ENCODE measurements at places on chromosomes 1 and 21.

GRCh38 chr21:39952265-39952664 is 85.0 kb downstream of the PCP4 start:
- DNase-seq = no peak

GRCh38 chr1:47587891-47588582 is 150.2 kb downstream of the FOXD2 start:
- no peak for DNase-seq

GRCh38 chr21:39429445-39429844 is 16.1 kb downstream of the LCA5L start:
- DNase-seq = no peak

GRCh38 chr1:40462956-40463590 is 12.8 kb downstream of the ZFP69B start:
- no peak for DNase-seq

GRCh38 chr1:21781815-21782348 is 1.1 kb downstream of the USP48 start:
- DNase-seq = no peak

DNA sequence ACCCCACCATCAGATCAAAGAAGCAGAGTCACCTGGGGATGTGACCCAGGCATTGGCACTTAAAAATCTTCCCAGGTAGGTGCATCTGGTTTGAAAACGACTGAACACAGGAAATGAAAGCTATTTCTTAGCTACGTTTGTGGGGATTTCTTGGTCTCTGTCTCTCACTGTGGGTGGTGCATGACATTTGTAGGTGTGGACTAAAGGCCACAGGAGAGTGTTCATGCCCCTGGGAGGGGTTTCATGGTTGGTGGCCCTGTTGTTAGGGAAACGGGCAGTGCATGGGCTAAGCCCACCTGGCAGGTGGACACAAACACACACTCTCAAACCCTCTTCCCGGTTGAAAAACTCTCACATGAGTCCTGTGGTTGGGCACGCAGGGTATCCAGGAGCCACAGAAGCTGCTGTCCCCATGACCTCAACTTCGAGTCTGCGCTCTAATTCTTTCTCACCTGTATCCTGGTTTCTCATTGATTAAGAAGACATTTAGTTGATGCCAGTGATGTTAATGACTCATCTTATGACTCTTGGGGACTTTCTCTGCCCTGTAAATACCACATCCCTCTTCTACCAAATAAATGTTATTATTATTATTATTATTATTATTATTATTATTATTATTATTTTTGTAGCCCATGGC is 119.4 kb downstream of the MRPS6 start:
- no peak for DNase-seq

GRCh38 chr1:231337043-231337471 is 595 bp downstream of the EXOC8 start:
- no peak for DNase-seq

DNA sequence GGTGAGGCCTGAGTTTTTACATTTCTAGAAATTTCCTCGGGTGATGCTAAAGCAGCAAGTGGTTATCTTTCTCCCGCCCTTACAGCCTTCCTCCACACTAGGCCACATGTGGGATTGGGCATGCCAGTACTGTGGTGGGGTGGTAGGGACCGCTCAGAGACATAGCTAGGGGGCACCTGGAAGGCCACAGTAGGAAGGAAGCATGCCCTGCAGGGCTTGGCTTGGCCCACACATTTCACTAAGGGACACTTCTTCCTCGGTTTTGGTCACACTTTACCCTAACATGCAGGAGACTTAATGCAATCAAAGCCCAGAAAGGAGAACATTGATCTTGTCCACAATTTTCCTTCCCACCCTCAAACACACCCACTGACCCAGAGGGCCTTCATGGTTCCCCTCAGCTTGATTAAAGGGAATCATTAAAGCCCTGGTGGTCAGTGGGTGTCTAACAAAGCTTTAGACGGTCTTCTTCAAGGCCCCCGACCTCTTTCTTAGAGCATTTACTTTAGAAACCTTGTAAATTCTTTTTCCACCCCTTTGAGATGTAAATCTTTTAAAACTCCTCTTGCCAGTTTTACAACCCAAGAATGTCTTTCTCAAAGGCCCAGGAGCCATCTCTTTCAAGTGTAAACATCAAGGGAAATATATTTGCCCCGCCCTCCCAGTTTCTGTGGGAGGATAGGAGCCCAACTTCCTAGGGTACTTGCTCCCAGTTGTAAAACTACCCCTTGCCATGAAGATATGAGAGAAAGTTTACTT is 246.4 kb upstream of the PTBP2 start:
- no peak for DNase-seq

DNA sequence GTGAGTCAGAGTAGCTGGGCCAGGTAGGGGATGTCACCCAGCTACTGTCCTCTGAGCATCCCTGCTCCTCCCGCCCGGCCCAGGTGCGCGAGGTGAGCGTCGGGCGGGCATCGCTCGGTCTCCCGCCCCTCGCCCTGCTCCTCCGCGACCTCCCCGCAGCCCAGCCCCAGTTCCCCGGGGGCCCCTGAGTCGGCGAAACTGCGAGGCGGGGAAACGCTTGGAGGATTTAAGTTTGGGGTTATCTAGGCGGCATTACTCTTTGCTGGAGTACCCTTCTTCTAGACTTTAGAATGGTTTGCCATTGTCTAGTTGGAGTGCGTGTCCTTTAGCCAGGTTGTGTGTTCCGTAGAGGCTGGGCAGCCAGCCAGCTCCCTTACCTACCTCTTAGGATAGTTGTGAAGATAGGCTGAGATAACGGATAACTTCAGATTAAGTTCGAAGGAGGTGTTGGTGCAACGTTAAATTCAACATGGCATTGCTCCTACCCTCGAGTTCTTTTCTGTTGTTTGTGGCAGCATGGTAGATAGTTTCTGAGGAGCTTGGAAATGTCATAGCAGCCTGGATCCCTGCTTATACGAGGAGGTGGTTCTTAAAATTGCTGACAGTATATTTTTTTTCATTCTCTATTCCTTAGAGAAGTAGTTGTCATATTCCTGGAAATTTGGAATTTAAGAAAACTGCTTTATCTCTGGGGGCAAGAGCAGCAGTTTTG is 697 bp downstream of the AGO3 start:
- no peak for DNase-seq

DNA sequence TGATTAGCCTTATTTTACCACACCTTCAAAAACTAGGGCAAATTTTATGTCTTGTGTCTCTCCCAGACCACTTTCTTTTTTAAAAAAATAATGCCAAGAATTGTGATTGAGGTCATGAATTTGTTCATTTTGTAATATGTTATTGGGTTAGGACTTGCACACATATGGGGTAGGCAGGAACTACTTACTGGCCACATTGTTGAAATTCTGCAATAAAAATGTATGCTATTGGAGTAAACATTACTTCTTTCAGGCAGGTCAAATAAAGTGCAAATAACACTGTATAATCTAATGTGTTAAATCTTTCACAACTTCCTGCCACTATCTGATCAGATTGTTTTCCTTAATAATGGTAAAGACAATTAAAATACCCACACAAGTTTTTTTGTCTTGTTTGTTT is 166.6 kb upstream of the COL11A1 start:
- no peak for DNase-seq

DNA sequence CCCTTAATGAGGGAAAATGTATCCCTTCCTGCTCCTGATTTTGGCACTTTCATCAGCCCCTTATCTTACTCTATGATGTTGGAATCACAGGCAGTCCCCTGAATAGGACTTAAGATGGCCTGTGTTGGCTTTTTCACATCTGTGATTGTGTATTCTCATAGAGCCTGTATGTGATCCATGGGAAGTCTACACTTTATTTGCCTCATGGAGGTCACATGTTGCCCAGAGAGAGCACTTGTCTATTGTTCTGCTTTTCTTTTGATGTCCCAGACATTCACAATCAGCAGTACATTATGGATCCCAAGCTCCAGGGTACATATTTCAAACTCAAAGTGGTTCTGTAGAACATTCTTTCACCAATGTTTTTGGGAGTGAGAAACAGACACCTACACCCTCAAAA is 885.2 kb upstream of the ADGRL2 start:
- no peak for DNase-seq

DNA sequence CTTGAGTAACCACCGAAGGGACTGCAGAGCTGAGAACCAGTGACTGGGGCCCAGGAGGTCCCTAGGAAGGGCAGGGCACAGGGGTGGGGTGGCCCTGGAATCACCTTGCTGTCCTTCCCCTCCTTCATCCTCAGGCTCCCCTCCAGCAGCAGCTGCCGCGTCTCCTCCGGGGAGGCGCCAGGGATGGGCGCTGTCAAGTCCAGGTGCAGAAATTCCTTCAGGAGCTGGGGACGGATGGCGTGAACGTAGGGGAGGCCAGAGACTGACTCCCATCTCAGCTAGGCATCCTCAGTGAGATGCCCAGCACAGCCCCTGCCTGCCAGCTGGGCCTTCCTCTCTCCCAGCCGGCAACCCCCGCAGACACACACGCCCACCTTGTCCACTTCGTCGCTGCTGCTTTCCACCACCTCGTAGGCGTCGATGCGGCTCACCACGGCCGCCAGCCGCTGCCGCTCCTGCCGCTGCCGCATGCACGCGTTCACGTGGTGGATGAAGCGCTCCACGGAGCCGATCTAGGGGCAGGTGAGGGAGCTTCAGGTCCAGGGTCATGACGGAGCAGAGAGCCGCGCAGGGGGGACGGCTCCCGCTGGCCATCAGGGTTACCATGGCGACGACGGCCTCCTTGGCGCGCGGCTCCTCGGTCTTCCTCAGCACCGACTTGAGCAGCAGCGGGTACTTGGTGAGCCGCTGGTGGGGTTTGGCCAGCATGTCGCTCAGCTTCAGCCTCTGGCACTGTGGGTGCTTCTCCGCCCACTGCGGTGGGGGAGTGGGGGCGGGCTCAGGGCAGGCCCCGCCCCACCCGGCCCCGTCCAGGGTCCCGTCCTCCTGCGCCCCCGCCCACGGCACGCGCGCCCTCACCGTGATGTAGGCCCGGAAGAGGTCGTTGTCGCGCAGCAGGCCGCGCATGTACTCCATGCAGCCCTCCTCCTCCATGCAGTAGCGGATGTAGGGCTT is 4.4 kb upstream of the TNFRSF25 start:
- no peak for DNase-seq

- DNase-seq = no peak
Observed at GRCh38 chr1:115029526-115029925, at the start of gene TSHB. TSHB (plus strand) TSS chr1:115029826; CDS start chr1:115033363, 3,537 bp downstream.

GRCh38 chr1:81559662-81560350 is 240.9 kb upstream of the ADGRL2 start:
- no peak for DNase-seq

DNA sequence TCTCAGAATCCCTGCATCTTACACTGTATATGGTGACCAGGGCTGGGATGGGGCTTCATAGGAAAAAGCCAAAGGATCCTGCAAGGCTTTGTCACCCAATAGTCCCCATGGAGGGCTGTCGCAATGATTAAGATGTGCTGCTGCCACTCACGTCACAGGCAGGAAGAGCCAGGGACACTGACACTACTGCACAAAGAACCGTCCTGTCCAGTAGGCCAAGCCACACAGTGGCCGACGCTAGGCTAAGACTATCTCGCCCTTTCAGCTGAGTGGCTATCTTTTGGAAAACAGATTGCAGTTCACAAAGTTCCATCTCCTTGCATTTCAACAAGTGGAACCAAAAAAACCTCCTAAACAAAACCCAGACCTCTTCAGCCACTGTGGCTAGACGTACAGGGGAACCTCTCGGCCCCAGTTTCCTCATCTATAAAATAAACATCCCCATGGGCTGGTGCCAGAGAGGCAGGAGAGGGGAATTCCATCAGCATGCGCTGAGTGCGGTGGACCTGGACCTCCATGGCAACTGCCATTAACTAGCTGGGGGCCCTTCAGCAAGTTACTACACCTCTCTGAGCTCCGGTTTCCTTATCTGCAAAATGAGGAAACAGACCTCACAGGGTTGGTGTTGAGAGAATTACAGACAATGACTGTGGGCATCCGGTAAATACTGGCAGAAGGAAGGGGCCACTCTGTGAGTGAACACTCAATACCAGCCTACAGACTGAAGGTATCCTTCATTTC is 8.7 kb downstream of the CAPZB start:
- no peak for DNase-seq

All from AG04450 (cell line).